ENCODE measurements at places on chromosomes 16 and 17.

DNA sequence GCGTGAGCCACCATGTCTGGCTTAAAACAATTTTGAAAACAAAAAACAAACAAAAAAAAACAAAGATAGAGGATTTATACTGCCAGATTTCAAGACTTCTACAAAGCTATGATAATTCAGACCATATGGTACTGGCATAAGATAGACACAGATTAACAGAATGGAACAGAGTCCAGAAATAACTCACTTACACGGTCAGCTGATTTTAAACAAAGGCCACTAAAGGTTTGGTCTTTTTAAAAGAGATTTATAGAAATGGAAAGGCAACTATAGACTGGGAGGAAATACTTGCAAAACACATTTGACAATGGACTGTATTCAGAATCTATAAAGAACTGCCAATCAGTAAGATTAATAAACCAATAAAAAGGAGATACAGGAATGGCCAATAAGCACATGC lies 48.6 kb upstream of the MNT start:
- DNase-seq: no peak

DNA sequence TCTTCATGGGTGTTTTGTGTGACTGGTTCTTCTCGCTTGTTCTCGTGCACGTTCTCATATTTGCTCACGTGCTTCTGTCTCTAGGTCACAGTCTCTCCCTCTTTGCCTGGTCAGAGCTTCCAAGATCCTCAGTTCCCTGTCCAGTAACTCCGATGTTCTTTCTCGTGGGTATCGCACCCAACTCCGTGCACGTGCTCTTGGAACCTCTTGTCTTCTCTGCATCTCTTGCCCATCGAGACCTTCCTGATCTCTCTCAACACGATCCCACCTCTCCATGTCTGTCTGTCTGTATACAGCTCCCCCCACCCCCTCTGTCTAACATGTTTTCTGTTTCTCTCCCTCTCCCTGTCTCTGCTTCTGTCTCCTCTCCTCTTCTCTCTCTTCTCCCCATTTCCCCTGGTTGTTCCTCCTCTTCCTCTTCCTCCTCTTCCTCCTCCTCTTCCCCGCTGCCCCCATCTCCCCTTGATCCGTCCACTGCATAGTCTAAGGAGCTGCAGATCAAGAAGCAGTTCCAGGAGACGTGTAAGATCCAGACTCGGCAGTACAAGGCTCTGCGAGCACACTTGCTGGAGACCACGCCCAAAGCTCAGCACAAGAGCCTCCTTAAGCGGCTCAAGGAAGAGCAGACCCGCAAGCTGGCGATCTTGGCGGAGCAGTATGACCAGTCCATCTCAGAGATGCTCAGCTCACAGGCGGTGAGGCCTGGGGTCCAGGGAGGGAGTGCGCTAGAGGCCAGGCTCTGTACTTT lies 6.1 kb downstream of the HIRIP3 start:
- DNase-seq: no peak

GRCh38 chr17:66445229-66445628 lies 142.8 kb downstream of the PRKCA start:
- DNase-seq: no peak

- no peak for DNase-seq
Observed at GRCh38 chr16:11169641-11170040, 86.4 kb downstream of the SOCS1 start.

DNA sequence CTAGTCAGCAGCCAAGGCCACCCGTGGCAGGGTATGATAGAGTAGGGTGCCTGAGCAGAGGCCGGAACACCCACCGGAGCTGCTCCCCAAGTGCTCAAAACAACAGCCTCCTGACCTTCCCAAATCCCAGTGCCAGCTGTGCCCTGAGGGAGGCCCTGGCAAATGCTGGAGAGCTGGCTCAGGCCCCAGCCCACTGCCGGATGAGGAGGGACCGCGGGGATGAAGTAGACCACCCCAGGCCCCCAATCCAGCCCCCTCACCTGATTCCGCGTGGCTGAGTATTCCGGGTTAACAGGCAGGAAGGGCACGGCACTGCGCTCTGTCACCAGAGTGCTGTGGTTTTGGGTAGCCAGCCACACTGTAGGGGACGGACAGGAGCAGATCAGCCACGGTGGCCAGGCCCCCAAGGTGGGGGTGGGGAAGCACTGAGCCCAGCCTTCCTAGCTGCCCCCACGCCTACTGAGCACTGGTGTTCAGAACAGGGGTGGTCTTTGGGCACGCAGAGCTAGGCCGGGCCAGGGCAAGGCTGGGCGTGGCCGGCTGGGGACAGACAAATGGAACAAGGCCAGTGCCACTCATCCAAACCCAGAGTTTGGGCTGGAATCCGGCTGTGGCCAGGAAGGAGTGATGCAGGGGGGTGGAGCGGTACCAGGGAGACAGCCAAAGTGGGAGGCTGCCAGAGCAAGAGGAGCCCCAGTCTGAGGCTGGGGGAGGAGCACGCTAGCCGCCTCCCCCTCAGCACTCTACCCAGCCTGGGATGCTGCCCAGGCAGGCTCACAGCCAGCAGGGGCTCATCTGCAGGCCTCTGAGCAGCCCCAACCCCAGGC lies 9.1 kb downstream of the TP53I13 start:
- DNase-seq: no peak

- DNase-seq: no peak
Observed at GRCh38 chr17:28910534-28910933, 7.7 kb upstream of the DHRS13 start.

DNA sequence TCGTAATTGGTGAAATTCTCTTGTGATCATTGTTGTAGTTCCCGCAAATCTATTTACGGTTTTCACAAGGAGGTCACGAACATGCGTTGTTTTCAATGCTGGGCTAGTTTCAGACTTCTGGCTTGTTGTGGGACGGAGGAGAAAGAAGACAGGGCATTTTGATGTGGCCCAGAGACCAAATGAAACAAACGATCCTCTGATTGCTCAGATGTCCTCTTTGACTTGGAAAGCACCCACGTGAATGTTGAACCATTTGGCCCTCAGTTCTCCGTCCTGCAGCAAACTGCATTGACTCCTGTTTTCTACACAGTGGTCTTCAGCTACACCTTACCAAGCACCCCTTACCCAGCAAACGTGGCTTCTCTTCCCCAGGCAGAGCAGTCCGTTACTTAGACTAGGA lies 391.0 kb downstream of the WWOX start:
- no peak for DNase-seq

- DNase-seq: no peak
Observed at GRCh38 chr16:10964891-10965326, 20.5 kb downstream of the CLEC16A start.

- no peak for DNase-seq
Observed at GRCh38 chr17:78826836-78827509, 13.6 kb downstream of the USP36 start.

- no peak for DNase-seq
Observed at GRCh38 chr16:842711-843560, 42.4 kb upstream of the GNG13 start.

DNA sequence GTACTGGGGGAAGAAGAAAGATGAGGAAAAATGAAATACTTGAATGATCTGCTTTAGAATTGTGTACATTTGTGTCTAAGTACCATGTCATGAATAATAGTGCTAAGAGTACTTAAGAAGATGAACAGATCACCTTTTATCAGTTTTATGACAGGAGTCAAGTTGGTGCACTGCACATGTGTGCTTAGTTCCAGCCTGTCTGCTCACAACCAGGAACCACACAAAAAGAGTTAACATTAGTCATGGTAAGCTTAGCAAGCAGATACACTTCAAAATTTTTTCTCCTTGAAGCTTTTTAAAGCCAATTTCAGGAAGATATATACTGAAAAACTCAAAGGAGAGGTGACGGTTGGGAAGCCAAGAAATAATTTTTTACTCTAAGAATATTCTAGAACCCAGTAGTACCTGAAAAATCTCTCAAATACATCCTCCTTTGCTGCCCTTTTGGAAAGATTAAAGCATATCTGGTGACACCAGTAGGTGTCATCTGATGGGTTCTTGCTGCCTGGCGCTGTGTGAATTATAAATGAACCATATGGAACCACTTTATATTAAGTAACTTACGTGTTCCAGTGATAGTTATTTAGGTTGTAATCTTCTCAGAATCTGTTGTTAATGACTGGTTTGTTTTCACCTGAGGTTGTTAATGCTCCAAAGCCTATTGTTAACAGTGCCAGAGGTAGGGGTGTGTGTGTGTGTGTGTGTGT lies 93.4 kb downstream of the MSI2 start:
- DNase-seq: no peak

- no peak for DNase-seq
Observed at GRCh38 chr17:59331929-59332748, 684 bp downstream of the YPEL2 start.

GRCh38 chr17:80649672-80650330 lies 105.2 kb downstream of the RPTOR start:
- DNase-seq: no peak

DNA sequence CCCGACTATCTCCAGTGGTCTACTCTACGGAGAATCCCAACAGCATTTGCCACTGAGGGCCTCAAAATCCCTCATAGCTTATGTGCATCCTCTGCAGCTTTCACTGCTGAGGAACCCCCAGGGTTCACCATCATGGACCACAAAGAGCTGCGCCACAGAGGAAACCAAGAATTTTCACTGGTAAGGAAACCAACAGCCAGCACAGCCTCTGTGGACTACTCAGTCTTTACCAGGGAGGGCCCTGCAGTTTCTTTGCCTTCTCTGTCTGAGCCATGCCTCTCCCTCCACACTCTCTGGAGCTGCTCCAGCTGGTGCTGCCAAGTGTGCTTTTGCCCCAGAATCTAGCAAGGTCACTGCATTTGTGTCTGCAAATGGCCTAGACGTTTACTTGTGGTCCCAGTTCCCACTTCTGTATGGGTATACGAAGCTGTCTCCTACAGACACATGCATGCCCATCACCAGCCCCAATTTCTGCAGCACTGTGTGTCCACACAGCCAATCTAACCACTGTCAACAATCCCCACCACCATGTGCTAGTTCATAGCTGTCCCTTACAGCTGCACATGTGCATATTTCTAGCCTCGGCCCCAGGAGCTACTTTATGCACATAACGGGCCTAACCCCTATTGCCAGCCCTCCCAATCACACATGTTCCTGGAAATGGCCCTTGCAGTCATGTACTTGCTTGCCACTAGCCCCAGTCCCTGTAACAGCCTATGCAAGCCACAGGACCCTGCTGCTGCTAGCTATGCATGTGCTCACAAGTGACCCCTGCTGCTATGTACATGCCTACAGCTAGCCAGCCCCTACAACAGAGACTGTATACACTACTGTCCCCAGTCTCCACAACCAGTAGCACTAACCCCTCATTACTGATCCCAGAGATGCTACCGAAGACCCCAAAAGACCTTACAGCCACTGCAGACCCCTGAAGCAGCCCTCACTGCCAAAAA lies 1437.4 kb downstream of the CDH11 start:
- no peak for DNase-seq

DNA sequence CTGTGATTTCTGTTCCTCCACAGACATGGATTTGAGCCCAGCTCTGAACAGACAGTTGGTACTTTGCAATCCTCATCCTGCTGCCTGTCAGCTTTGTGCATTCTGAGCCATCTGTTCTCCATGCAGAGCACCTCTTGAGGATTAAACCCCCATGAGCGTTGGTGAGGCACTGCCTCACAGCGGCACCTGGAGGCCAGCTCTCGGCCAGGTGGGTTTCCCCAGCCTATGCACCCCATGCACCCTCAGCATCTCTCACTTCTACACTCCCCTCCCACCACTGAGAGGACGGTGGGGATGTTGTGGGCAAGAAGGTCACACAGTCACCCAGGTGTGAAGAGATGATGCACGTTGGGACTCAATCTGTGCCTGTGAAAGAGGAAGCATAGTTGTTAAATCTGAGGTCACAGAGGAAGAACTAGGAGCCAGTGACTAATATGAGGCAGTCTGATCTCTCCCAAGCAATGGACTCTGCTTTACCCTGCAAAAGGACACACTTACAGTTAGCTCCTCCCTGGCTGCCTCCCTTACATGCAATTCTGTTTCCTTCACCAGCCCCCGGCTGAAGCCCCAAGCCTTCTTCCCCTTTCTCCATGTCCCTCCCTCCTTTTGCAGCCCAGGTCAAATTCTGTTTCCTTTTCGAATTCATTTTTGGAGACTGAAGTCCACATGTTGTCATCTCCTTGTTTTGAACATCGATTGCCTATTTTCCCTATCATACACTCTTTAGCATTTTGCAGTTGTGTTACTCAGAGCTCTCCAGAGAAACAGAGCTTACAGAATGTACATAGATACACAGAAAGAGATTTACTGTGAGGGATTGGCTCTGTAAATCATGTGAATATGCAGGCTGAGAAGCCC lies 58.5 kb downstream of the HS3ST3B1 start:
- DNase-seq: no peak

DNA sequence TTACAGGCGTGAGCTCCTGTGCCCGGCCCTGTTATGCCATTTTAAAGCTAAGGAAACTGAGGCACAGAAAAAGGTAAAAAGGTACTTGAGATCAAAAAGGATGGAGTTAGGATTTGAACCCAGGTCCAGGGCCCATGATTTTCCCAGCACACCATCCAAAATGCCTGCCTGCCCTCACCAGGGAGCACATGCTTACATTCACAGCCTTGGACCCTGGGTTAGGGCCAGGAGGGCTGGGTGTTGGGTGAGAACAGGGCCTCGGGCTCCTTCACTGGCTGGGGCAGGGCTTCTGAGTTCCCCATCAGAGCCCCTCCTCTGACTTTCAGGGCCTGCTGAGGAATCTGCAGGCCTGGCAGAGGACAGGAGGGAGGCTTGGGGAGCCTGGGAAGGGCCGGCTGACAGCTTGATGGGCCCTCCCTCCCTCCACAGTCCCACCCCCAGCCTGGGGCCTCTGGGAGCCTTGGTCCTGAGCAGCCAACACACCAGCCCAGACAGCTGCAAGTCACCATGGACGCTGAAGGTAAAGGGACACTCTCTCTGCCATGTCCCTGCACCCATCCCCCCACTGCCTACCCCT lies at the start of gene QPRT:
Gene QPRT (plus strand): TSS at position 490 of the 577 bp plus-strand sequence. CDS start 18 bp downstream, at position 508.
- no peak for DNase-seq

GRCh38 chr16:77306075-77306474 lies 106.9 kb downstream of the SYCE1L start:
- DNase-seq: peak; percentile 71

DNA sequence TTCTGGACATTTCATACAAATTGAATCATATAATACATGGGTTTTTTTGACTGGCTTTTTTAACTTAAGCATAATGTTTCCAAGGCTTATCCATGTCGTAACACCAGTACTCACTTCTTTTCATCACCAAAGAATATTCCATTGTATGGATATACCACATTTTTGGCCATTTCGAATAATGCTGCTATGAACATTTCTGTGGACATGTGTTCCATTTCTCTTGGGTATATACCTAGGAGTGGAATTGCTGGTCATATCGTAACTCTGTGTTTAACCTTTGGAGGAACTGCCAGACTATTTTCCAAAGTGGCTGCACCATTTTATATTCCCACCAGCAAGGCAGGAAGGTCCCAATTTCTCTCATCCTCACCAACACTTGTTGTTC lies 46.0 kb upstream of the WSB1 start:
- no peak for DNase-seq

DNA sequence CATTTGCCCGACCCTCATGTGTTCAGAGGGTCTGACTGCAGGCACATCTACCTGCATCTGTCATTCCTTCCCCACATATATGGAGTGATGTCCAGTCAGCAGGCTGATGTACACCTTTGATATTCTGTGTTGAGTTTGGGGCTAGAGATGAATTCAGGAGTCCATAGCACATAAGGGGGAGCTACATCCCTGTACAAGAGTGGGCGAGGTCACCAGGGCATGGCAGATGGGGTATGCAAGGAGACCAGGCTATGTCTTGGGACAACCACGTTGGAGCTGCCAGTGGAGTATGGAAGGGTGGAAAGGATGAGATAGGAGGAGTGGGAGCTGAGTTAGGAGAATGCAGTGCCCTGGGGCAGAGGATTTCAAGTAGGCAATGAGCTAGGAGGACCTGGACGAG lies 15.0 kb downstream of the SMPD3 start:
- DNase-seq: no peak

All from astrocyte of the cerebellum (primary cell).